ENCODE measurements at places on chromosomes 1 and 21.

- DNase-seq: no peak
Observed at GRCh38 chr1:23537296-23537973, 6.4 kb upstream of the E2F2 start.

DNA sequence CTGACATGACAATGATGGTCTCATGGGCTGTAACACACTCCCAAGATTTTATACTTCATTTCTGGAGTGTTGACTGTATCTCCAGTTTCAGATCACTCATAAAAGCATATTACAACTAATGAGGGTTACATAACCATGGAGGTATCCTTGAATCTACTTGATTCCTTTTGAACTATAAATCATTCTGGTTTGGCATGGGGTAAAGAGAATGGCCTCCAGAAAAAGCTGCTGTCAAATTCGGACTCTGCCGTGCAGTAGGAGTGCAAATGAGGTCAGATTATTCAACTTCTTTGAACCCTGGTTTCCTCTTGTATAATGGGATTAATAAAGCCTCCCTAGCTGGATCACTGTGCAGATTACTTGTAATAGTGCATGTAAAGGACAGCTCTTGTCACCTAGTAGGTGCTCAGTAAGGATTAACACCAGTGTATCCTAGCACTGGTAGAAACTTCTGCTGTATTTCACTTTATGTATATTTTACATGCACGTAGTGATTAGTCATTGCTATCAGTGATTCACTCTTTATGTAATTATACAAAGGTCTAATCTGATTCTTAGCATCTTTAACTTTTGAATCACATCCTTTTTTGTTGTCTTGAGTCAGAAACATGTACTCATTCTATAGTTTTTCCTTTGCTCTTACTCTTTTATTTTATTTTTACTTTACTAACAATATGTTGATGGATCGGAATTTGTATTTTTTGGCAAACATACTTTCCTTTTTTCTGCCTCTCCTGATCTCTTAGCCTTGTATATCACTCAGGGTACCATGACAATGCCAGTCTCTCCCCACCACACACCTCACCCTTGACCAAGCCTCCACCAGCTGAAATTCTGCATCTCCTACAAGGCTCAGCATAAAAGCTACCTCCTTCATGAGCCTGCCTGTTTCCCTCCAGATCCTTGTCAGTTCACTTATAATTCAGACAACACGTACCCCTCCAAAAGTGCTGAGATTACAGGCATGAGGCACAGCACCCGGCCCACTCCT is 3.2 kb downstream of the LRRC8C start:
- DNase-seq: peak; percentile 48

DNA sequence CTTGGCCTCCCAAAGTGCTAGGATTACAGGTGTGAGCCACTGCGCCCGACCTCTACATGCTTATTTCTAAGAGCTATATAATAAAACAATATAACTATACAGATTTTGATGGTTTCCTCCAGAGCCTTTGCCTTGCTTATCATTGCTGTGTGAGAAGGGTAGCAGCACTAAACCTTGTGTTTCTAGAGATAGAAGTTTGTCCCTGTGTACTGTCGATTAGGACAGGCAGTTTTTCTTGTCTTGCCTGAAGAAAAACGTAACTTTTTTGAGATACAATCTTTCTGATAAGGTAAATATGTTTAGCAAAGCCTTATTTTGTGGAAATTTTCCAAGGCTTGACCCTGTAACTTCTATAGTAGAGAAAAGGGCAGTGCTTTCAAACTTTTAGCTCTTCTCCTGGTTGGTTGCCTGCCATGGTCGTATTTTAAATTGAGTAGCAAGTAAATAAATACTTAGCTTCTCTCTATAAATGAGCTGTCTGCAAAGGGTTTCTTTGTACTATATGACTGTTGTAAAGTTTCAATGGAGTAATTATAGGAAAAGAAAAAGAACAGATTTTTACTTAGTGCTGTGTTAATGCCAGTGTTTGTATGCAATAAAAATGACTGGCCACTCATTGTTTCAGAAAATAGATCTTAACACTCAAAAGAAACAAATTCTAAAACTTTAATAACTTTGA is 86.4 kb upstream of the CACYBP start:
- no peak for DNase-seq

DNA sequence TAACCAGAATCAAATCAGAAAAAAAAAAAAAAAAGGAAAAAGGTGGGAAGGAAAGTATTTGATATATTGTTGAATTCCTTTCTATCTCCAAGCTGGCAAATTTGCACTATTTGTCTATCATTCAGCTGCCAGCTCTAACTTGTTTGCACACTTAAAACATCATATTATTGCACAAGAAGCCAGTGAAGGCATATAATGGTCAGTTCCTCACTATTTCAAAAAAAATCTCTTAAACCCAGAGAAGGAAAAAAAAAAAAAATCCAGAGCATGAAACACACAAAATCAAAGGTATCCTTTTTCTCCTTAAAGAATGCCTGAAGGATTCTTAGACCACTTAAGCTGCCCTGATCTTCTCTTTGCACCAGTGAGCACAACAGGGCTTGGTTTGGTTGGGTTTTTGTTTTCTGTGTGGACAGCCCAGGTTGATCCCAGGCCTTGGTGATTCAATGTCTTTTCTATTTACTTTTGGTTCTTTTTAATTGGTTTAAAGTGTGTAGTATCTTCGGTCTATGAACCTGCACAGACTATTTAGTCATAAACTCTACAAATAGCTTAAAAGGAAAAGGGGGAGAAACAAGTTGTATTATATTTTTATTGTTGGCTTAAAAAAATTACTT is 40.2 kb downstream of the DUSP10 start:
- no peak for DNase-seq

DNA sequence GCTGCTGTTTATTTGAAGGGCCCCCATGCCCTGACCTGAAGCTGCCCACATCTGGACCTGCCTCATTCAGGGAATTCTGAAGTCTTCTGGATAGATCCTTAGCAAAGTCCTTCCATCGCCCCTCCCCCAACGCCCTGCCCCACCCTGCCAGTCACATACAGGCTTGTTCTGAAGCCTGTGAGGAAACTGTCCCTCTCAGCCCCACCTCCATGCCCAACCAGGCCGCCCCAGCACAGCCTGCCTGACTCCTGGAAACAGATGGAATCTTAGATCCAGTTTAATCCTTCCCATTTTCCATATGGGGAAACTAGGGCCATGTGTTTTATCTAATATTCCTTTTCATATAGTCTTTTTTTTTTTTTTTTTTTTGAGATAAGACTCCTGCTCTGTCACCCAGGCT is 44.5 kb upstream of the GPR37L1 start:
- no peak for DNase-seq

DNA sequence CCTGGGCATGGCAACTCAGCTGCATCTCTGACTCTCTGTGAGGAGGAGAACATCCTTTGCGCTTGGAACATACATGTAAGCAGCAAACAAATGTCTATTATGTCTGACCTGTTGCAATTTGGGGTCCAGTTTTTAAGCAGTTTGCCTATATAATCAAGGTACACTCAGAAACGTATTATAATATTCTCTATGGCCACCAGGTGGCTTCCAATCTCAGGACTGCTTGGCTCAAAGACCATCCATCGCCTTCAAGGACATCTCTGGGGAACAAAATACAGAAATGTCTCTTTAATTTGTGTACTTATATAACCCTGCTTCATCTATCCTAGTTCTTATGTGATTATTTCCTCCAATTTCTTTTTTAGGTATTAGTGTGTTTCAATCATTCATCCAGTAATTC is 227.2 kb downstream of the OLFM3 start:
- DNase-seq: no peak

GRCh38 chr1:13642306-13643004 is 57.5 kb upstream of the PRDM2 start:
- no peak for DNase-seq

- DNase-seq: peak; percentile 47
Observed at GRCh38 chr1:77762072-77762476, 2.4 kb upstream of the USP33 start.

GRCh38 chr1:159900086-159900680 is at the start of gene CFAP45:
CFAP45 (minus strand) TSS chr1:159900165; CDS start chr1:159900098, 67 bp downstream.
- DNase-seq: no peak

DNA sequence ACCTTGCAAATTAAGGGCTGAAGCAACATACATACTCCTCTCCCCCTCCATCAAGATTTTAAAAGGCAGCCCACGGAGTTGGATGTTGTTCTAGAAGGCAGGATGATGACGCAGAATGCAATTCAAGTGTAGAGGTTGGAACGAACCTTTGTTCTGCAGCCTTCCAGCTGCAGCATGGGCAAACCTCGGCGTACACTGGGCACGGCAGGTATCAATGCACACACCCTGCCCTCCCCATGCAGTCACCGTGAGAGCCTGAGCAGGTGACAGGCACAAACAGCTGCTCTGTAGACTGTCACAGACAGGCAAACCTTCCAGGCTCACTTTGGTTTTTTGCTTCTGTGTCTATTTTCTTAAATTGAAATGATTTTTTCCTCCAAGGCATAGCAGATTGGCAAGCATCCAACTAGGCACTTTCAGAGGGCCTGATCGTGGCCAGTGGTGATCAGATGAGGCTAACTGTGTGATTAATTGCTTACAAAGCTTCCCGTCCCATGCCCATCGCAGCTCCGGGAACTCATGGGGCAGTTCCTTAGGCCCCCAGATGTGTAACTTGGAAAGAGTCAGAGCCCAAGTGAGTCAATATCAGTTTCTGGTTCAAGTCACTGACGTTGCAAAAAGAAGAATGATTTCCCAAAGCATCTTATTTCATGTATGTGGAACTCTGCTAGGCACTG is 82.3 kb downstream of the ITPKB start:
- no peak for DNase-seq

DNA sequence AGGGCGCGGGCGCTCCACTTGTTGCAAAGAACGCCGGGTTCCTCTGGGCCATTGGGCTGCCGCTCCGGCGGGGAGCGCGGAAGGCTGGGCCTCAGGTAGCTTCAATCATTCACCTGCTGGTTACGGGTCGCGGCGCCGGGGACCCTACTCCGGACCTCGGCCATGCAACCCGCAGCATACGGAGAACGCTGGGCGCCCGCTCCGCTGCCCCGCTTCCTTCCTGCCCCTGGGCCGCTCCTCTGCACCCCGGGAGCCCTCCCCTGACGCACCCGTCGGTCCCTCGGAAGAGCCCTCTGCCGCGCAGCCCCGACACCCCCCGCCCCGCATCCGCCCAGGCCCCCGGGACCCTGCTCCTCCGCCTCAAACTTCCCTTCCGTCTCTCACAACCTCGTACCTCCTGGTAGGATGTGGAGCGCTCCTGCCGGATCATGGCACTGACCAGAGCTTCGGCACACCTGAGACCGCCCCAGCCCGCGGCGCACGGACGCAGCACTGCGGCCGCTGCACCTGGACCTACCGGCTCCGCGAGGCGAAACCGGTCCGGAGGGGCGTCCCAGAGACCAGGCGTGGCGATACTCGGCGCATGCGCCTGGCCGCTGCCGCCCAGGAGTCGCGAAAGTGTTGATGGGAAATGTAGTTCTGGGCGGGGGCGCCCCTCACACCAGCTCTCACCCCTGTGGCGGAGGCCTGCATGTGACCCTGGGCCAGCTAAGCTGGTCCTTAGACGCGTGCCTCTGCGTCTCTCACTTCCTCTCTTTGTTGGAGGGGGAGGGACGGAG is at the start of gene PACC1:
PACC1 (minus strand) TSS at position 559 of the 779 bp plus-strand sequence; CDS start at position 430, 129 bp downstream.
- DNase-seq: no peak

- DNase-seq: no peak
Observed at GRCh38 chr1:198955085-198955484, 316.2 kb downstream of the PTPRC start.

DNA sequence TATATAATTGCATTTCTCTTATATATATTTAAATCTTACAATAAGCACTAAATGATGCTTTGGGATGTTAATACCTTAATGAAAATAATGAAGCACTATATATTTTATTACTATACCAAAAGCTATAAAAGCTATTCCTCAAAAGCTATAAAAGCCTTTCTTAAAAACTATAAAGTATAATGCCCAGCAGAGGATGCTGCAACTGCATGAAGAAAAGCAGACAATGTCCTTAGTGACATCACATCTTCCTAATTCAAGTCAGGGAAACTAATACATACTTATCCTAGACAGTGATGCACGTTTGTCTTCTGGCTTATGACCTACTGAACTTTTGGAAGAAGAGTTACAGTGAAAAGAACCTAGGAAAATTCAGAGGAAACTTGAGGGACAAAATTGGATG is 13.6 kb upstream of the C1orf185 start:
- no peak for DNase-seq

- peak; percentile 37 for DNase-seq
Observed at GRCh38 chr1:19341201-19342061, 29.3 kb downstream of the SLC66A1 start.

DNA sequence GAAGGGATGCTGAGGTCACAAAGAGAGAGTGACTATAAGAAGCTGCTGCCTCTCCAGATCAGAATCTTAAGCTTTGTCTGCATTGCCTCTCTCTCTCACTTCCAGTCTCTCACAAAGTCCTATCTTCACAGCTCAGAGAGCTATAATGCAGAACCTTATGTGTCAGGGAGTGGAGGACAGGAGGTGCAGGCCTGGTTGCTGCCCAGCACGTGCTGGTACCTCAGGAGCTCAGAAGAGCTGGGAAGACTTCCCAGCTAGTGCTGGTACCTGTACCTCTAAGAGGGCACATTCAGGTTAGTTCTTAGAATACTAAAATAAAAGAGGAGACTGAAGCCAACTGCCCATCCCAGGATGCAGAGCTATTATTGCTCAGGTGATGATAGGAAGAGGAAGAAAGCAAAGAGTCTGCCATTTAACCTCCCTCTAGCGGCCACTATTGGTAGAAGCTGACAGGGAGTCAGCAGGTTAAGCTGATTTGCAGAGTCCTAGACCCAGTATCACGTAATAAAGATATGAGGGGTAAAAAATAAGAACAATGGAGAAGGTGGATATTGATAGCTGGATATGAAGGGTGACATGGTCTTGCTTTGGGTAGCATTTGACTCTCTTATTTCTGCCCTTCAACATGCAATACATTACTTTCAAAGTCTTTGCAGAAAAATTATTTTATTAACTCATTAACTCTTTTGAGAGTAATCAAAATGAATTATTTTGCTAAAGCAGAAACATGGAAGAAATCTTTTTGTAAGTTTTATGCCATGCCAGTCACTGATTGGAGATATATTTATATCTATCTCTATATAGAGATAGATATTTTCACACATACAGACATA is 138.1 kb upstream of the HMCN1 start:
- peak; percentile 3 for DNase-seq

DNA sequence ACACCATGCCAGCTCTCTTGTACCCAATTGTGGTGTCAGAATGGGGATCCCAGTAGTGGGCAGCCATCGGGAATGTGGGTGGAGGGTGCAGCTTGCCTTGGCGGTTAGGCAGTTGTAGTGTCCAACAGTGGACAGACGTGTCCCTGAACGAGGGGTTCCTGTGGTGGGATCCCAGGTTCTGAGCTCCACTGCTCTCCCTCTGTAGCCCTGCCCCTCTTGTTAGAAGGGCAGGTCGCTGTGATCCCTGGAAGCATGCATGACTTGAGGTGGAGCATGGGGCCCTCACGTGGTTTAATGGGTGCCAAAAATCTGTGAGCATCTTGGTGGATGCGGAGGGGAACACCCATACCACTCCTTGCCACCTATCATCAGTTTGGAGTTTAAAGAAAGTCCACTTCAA is 4.3 kb downstream of the GALNT2 start:
- no peak for DNase-seq
